Hindlimb muscle (tissue), 1 donor: ENCODE measurements at places on chromosomes 7 and 10. TPM values are rescaled to one million over a fixed set of nuclear protein-coding genes. Genes with fewer than 3 reads are reported as not detected.

Gene STAG3
- 25.7 TPM for polyA plus RNA-seq

Gene SFRP4
- polyA plus RNA-seq = 7.8 TPM

Gene ZNF804B
- polyA plus RNA-seq = not detected

Gene SLC26A5
- polyA plus RNA-seq = 0.14 TPM

Gene HKDC1
- not detected for polyA plus RNA-seq

Gene MYO3A
- 0.83 TPM for polyA plus RNA-seq

Gene CDC14C
- polyA plus RNA-seq = not detected

Gene EGFR
- 21.0 TPM for polyA plus RNA-seq

Gene ZNF398
- polyA plus RNA-seq = 7.3 TPM

Gene PTN
- 52.2 TPM for polyA plus RNA-seq

Gene CALML3
- 0.45 TPM for polyA plus RNA-seq

Gene NUPR2
- not detected for polyA plus RNA-seq

Gene PTPRZ1
- polyA plus RNA-seq = 2.6 TPM

Gene GIMAP6
- 15.3 TPM for polyA plus RNA-seq

Gene IFIT1B
- polyA plus RNA-seq = 0.25 TPM
